ENCODE measurements at places on chromosomes 6 and 20.

GRCh38 chr20:59042151-59042795 is at the start of gene PRELID3B:
TSS of gene PRELID3B (minus strand) at chr20:59042786. CDS start at chr20:59042730, 56 bp downstream.
- peaks cover 48% of the 10 kb centered on the region for H3K4me1 ChIP-seq
- DNase-seq, result peak; percentile 59
- H3K36me3 ChIP-seq, result peaks cover 31% of the 10 kb centered on the region
- H3K27me3 ChIP-seq, result no peaks in the 10 kb centered on the region

GRCh38 chr20:59994697-59995122 is 36.5 kb downstream of the CDH26 start:
- H3K4me3 ChIP-seq, result no peak overlapping the region
- DNase-seq, result peak; percentile 92
- no peaks in the 10 kb centered on the region for H3K36me3 ChIP-seq
- H3K4me1 ChIP-seq, result peaks cover 31% of the 10 kb centered on the region
- H3K27ac ChIP-seq, result peak overlapping the region; percentile 66

GRCh38 chr6:37311741-37312473 is 41.9 kb upstream of the RNF8 start:
- peaks cover 16% of the 10 kb centered on the region for H3K36me3 ChIP-seq
- H3K27me3 ChIP-seq, result no peaks in the 10 kb centered on the region
- H3K4me1 ChIP-seq, result peaks cover 4% of the 10 kb centered on the region
- H3K4me3 ChIP-seq, result no peak overlapping the region
- H3K27ac ChIP-seq, result no peak overlapping the region

DNA sequence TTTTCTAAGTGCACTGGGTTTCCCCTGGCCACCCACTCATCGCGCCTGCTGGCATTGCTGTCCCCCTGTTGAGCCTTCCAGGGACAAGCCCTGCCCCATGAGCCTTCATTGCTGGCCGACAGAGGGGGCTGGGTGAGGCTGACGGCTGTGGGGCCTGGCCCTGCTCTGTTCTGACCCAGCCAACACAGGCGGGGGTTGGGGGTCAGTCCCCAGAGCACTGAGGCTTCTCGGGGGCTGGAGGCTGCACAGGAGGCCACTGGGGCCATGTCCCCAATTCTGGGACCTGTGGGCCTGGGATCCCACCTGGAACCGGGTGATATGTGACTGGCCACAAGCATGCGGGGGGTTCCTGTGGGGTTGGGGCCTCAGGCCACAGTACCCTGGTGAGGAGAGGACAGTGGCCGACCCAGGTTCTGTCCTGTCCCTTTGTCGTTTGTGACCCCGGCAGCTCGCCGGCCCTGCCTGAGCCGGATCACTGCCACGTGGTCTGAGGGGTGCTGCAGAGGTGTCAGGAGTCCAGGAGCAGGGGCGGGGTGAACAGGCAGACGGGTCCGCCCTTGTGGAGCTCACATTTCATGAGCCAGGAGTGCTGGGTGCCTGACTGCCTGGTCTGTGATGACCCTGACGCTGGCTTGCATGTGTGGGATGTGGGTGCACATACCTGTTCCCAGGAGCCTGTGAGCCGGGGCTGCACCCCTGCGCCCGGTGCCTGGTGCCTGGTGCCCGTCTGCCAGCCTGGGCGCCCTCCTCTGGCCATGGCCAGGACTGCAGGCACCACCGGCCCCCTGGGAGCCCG is 2.1 kb upstream of the COL20A1 start:
- no peaks in the 10 kb centered on the region for H3K4me1 ChIP-seq
- no peak overlapping the region for H3K27ac ChIP-seq
- no peaks in the 10 kb centered on the region for H3K36me3 ChIP-seq
- DNase-seq, result peak; percentile 62

- DNase-seq, result peak; percentile 63
- no peaks in the 10 kb centered on the region for H3K4me1 ChIP-seq
- H3K27me3 ChIP-seq, result peaks cover 15% of the 10 kb centered on the region
- no peak overlapping the region for H3K27ac ChIP-seq
Measured at GRCh38 chr6:170516783-170517616, 36.1 kb downstream of the PSMB1 start.

- no peaks in the 10 kb centered on the region for H3K36me3 ChIP-seq
- DNase-seq, result no peak
- H3K27me3 ChIP-seq, result no peaks in the 10 kb centered on the region
- H3K4me3 ChIP-seq, result peak overlapping the region; percentile 88
Measured at GRCh38 chr6:17280552-17281090, 540 bp upstream of the RBM24 start.

- H3K27ac ChIP-seq, result no peak overlapping the region
- H3K4me3 ChIP-seq, result no peak overlapping the region
- no peaks in the 10 kb centered on the region for H3K27me3 ChIP-seq
- H3K36me3 ChIP-seq, result no peaks in the 10 kb centered on the region
- DNase-seq, result no peak
Measured at GRCh38 chr6:151175662-151176445, 63.9 kb upstream of the AKAP12 start.

DNA sequence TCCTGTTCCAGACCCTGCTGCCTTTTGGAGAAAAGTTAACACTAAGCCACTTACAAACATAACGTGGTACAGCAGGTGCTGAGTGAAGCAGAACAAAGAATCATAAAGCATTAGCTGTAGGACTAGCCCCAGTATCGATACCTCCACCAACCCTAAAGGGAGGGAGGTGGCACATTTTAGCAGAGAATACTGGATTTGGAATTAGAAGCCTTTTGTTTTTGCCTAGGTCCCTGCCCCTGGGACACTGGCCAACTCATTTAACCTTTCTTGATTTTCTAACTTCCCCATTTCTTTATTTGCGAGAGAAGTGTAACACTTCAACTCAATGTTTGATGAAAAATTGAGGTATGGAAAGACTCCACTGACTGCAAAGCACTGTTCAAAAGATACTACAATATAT is 93.5 kb downstream of the B3GAT2 start:
- no peak overlapping the region for H3K4me3 ChIP-seq
- DNase-seq, result no peak
- H3K4me1 ChIP-seq, result no peaks in the 10 kb centered on the region
- H3K27ac ChIP-seq, result no peak overlapping the region
- H3K27me3 ChIP-seq, result no peaks in the 10 kb centered on the region
- H3K36me3 ChIP-seq, result no peaks in the 10 kb centered on the region

DNA sequence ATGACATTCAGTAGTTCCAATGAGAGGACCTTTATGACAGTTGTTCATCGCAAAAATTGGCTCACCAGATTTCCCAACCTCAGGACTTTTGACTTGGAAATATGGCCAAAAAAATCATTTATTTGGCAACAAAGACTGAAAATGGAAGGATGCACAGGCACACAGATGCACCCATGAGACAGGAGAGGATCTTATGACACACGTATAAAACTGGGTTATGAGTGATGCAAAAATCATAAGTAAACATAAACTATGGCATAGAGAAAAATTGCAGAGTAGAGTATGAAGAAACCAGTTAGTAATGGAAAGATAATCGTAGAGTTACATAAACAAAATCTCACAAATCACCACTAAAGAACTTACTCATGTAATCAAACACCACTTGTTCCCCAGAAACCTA is 546.9 kb downstream of the ADGRB3 start:
- H3K27ac ChIP-seq, result no peak overlapping the region
- H3K4me1 ChIP-seq, result no peaks in the 10 kb centered on the region
- no peak for DNase-seq
- H3K36me3 ChIP-seq, result no peaks in the 10 kb centered on the region
- no peaks in the 10 kb centered on the region for H3K27me3 ChIP-seq
- no peak overlapping the region for H3K4me3 ChIP-seq

- no peak overlapping the region for H3K4me3 ChIP-seq
- no peaks in the 10 kb centered on the region for H3K27me3 ChIP-seq
- DNase-seq, result no peak
- peaks cover 57% of the 10 kb centered on the region for H3K4me1 ChIP-seq
- H3K36me3 ChIP-seq, result peaks cover 55% of the 10 kb centered on the region
- H3K27ac ChIP-seq, result no peak overlapping the region
Measured at GRCh38 chr20:17961587-17961940, 7.0 kb downstream of the SNX5 start.

- no peak overlapping the region for H3K27ac ChIP-seq
- H3K4me3 ChIP-seq, result no peak overlapping the region
- H3K4me1 ChIP-seq, result no peaks in the 10 kb centered on the region
- no peak for DNase-seq
Measured at GRCh38 chr20:37396416-37397075, 50.6 kb downstream of the SRC start.
